ENCODE measurements at places on chromosomes 7 and 10.

DNA sequence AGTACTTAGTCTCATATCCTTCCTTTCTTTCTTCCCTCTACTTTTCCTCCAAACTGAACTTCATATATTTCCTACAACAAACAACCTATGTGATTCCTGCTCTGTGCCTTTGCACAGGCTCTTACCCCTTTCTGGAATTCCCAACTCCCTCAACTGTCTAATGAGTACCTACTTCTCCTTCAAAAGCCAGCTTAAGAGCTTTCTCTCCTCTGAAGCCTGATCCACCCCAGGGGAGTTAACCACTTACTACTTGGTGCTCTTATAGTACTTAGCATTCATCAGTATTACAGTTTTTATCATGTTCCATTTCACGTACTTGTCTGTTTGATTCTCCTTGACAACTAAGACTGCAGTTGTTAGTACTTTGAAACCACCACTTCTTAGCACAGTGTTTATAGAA is 246.1 kb downstream of the LRRTM3 start:
- no peak for DNase-seq

DNA sequence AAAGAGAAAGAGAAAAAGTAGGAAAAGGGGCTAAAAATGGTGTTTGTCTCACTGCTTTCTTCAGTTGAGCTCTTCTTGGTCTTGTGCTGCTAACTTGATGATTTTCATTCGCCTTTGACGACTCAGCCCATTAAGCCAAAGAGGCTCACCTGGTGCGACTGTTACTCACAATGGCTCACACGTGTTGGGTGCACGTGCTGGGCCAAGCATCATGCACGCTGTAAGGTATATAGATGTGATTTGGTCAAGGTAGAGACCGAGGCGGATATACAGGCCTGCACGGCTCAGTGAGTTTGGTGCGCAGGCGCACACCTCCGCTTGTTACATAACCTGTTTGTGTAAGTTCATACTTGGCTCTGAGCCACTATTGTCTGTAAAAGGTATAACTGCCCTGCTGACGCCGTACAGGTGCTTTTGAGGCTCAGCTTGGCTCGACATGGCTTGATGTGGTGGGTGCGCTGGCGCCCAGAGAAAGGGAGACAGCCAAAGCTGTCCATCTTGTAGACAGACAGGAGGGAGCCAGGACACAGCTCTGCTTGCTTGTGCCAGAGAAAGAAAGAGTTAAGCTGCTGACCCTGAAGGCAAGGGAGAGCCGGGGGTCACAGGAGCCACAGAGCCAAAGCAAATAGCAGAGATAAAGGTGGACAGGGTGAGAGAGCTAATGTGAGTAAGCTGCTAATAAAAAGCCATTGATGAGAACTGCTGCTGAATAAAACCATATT is 33.6 kb downstream of the ANKRD16 start:
- no peak for DNase-seq

- no peak for DNase-seq
These were observed 60.5 kb upstream of the ZNRF2 start for GRCh38 chr7:30223896-30224295.

GRCh38 chr10:7526017-7526400 is 115.2 kb upstream of the SFMBT2 start:
- DNase-seq, result no peak

GRCh38 chr10:51524041-51524440 is 175.4 kb downstream of the CSTF2T start:
- no peak for DNase-seq

- no peak for DNase-seq
These were observed 50.5 kb downstream of the C10orf67 start for GRCh38 chr10:23293973-23294590.

GRCh38 chr7:33836797-33837355 is 68.5 kb upstream of the BMPER start:
- no peak for DNase-seq
